Activated T-helper 9 cell treated with anti-CD3 and anti-CD28 coated beads, Interleukin-2, amount 50 U/mL, for 16 hours (primary cell): ENCODE measurements at places on chromosomes 11 and 22.

DNA sequence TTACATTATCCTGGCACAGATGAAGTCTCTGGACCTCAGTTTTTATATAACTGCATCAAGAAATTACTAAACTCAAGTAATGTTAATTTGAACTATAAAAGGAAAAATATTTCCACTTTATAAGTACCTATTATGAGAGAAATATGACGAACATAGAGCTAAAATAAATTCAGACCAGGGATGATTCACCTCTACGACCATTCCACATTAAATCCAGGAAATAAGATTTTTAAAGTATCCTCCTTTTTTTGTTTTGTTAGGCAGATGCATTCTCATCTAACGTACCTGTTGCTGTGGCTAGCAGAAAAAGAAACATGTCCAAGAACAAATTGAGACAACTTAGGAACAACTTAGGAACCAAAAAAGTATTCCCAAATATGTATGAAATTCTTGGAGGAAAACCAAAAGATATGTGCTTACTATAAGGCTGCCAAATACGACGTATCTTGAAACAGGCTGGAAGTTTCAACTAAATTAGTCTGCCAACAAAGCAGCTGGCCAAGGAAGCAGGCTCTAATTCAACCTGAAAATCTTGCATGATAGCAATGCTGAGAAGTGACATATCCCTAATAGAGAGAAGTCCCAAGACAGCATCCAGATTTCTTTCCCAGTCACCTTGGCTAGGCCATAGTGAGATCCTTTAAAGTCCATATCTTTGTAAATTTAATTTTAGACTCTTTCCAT, 15.7 kb downstream of the SPTY2D1 start:
- DNase-seq: no peak

DNA sequence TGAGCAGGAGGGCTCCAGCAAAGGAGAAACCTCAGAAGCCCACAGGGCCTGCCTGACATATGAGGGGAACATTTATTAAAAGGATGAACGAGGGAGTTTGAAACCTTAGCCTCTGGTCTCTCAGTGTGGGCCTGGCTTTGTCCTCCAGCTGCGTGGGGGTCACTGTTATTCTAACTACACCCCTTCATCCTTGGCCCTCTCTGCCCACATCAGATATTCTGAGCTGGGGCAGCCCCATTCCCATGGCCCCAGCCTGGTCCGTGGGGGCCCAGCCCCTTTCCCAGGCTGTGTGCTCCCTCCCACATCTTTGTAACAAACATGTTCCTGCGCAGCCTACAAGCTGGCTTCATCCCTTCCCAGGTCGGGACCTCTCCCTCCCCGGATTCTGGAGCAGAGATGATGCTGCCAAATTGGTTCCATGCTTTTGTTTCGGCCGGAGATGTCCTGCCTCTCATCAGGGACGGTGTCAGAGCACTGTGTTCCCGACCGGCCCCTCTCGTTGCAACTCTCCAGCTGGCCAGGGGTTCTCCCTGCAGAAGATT, 4.0 kb downstream of the FXYD6 start:
- no peak for DNase-seq

GRCh38 chr11:19828382-19829108, 115.9 kb downstream of the NAV2 start:
- no peak for DNase-seq

DNA sequence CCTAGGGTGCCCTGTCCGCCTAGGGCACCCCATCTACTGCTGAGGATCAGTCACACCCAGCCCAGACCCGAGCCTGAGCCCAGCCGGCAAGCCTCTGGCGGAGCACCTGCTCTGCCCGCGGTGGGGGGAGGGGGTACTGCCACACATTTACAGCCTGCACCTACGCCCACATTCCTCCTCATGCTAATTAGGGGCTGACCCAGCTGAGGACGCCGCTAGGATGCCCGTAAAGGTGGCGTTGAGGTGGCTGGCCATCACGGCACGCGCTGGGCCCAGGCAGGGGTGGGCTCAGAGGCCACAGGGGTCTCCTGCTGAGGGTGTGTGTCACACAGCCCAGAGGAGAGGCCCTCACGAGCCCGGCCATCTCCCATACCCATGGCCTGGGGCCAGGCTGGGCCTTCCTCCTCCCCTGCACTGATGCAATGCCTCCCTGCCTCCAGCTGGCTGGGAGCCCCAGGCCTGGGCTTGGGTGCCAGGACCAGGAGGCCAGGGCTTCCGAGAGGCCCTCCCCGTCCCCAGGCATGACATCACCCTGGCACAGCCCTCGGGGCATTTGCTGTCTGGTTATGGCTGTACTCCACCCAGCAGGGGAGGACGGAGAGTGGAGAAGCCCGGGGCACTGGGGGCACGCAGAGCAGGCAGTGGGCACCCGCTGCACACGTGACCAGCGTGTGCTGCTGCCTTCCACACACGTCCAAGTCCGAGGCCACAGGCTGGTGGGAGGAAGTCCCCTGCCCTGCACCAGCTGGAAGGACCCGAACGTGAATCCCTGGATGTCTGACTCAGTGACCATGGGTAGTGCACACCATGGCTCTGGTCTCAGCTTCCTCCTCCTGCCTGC, 12.7 kb downstream of the DUSP8 start:
- DNase-seq: no peak

DNA sequence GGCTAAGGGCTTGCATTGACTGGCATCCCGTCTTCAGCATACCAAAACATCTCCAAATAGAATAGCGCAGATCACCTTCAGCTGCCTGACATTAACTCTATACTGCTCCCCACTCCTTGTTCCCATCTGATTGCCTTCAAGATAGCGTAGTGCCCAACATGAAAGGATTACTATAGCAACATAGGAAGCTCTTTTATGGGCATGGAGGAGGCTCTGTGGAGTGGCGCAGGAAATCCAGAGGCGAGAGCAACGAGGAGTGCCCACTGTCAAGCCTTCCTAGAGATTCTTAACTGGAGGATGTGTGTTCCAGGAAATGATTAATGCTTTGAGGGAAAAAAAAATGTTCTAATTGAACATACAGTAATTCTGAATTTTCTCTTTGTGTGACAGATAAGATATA, 213.3 kb downstream of the CADM1 start:
- DNase-seq: no peak

DNA sequence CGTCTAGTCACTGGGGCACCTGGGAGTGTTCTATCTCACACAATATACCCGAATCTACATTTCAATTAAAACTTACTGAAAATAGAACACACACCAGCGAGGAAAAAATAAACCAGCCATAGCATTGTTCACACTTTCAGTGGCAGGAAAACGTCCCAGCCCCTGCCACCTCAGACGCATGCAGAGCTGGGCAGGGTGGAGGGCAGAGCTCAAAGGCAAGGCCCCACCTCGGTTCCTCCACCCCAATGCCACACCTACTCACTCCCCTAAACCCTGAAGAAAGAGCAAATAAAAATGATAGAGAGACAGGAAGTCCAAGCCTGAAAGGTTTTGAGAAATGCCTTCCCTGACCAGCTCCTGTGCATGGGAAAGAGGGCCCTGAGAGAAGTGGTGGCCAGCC, 14.8 kb downstream of the B3GNT6 start:
- no peak for DNase-seq

DNA sequence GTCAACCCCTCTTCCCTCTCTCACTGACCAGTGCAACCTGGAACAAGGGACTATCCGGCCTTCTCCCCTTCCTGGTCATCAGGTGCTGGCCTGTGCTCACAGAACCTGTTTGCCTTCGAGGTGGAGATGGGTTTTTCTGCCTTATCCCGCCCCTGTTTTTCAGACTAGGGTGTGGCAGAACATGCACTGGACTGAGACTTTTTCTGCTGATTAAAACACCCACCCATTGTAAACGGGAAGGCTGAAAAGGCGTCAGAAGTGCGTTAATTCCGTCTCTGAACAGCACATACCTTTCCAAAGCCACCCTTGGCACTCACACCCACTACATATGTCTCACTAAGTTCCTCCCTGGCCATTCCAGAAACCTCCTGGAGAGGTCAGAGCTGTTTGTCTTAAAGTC, 4.4 kb upstream of the B3GNT6 start:
- no peak for DNase-seq

DNA sequence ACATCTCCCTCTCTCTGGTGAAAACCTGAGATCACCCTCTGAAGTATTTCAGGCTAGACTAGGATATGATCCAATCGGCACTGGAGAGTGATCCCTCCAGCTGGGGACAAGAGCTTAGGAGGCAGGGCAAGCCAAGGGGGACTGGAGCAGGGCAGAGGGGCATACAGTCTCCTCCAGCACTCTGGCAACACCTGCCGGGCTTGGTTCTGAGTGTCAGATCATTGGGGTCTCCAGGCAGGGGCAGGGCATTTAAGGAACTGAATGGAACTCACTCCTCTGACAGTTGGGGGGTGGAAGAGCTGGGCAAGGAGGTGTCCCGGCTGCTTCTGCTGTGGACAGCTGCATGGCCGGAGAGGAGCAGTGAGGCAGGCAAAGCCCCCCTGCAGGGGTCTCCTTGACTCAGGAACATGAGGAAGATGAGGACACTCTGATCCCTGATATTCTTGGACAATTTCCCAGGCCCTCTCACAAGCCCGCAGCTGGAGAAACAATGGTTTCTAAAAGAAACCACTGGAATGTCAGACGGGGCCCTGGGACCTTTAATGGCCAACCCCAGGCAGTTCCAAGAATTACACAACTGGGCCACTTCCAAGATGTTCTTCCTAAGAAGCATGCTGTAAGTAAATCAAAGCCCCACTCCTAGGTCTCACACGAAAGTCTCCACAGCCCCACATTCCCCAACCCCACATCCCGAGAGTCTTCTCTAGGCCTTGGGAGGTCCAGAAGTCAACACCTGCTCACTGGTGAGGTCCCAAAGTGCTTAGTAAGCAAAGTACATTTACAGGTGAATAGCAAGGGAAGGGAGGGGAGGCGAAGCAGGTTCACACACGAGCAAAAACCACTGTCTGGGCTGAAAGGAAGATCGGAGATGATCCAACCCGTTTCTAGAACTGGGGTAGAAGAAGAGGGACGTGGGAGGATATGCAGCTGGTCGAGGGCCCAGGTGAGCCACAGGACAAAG, 1.2 kb upstream of the CCDC86 start:
- DNase-seq: no peak

GRCh38 chr11:7268758-7269157, 17.1 kb downstream of the SYT9 start:
- DNase-seq: no peak

GRCh38 chr11:109677876-109678275, 255.9 kb downstream of the C11orf87 start:
- DNase-seq: no peak

GRCh38 chr22:18999416-18999815, 63.3 kb upstream of the PRODH start:
- DNase-seq: no peak
